GM19239 (cell line): ENCODE measurements at places on chromosomes 1 and 21.

DNA sequence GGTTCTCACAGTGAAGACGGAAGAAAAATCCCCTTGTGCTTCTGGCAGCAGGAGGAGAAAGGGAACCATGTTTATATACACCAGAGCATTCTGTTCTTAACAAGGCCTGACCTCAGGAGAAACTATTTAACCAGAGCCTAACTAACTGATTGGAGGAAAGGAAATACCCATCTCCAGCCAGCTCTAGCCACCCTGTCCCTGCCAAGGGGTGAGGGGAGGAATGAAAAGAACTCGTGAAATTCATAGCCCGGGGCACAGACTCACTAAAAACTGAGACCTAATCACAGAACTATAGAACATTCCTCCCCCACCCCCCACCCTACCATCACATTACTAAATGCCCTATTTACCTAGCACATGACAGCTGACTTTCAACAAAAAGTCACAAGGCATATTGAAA, 65.0 kb downstream of the KCNH1 start:
- DNase-seq = no peak

DNA sequence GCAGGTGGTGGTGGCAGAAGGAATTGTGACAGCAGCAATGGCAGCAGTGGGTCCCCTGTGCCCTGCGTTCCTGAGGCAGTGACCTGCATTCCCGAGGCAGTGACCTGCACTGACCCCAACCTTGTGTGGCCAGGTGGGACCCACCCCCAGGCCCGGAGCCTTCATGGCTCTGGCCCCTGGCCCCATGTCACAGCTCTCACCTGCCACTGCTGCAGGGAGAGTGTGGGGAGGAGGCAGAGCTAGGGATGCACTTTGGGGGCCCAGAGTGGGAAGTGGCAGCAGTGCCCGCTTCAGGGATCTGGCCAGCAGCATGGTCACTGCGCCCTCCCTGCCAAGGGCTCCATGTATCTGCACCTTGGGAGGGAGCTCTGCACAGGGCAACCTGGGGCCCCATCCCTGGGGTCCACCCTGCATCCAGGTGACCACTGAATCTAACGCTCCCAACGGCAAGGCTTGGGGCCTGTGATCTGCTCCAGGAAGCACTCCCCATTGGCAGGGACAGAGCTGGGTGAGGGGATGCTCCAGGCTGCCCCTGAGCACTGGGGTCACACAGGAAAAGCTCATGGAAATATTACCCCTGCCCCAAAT, 618.6 kb downstream of the RWDD3 start:
- DNase-seq = no peak

GRCh38 chr1:154627257-154628120, 19.5 kb upstream of the ADAR start:
- peak; percentile 69 for DNase-seq

- DNase-seq = no peak
Measured at GRCh38 chr1:27416387-27417111, 24.1 kb downstream of the GPR3 start.

GRCh38 chr1:197200272-197200899, 53.9 kb upstream of the ASPM start:
- DNase-seq = no peak

DNA sequence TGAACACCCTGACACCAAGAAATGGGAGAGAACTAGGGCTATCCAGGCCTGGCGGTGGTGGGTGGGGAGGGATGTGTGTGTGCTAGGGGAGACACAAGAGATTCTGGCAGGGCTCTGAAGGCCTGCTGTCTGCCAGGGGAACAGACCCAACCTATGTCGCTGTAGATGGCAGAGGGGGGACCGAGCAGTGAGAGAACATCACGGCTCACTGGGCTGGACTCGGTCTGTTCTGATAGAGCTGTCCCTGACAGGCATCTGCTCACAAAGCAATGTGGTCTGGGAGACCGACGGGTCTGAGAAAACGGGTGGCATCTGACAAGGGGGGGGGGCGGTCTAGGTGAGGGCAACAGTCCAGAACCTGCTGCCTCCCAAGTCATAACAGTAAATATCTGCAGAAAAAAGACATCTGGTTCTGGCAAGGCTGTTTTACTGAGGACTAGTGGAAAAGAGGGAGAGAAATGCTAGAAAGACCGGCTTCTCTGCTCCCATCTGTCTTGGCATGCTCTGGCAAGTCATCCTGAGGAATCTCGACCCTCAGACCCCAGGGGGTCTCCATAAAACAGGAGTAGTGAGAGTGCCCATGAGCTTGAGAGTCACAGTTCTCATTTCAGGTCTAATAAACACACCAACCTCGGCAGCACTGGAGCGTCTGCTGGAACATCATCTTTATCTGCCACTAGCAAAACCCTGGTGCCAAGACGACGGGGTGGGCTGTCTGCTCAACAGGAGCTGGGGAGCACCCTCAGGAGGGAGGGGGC, 36.5 kb downstream of the SLC66A1 start:
- DNase-seq = no peak

- DNase-seq = no peak
Measured at GRCh38 chr1:160741092-160741501, 2.0 kb downstream of the SLAMF7 start.

GRCh38 chr1:23611601-23612327, 52.5 kb upstream of the ID3 start:
- no peak for DNase-seq

GRCh38 chr1:107228704-107229371, 88.0 kb downstream of the NTNG1 start:
- DNase-seq = no peak

- no peak for DNase-seq
Measured at GRCh38 chr1:202791077-202791747, 17.0 kb downstream of the KDM5B start.

GRCh38 chr1:185539277-185539943, 194.8 kb upstream of the HMCN1 start:
- DNase-seq = no peak

DNA sequence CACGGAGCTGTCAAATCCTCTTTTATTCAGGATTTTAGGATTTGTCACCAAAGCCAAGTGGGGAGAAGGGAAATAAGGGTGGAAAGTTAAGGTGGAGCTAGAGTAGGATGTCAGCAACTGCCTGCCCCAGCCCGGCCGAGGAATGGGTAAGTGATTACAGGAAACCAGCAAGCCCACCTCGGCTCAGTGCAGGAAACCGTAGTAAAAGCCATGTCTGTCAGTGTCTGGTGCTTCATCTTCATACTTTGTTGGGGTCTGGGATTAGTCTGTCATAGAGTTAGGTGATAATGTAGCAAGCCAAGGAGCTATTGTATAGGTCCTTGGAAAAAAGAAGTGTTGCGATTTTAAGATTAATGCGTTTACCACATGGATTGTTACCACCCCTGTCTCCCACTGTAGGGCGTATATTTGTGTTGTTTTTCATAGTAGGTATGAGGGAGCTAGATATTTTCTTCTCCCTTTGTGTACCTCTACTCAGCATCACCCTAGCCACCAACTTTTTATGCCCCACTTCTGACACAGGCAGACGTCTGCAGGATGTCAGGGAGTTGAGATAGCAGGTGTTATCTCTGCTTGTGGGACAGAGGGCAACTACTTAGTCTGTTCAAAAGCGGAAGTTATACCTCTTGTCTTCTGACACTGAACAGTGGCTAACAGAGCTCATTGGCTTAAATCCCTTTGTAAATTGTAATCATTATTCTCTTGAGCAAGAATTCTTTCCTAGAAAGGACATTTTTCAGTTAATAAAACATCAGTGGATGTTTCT, 253.7 kb downstream of the HHAT start:
- no peak for DNase-seq

DNA sequence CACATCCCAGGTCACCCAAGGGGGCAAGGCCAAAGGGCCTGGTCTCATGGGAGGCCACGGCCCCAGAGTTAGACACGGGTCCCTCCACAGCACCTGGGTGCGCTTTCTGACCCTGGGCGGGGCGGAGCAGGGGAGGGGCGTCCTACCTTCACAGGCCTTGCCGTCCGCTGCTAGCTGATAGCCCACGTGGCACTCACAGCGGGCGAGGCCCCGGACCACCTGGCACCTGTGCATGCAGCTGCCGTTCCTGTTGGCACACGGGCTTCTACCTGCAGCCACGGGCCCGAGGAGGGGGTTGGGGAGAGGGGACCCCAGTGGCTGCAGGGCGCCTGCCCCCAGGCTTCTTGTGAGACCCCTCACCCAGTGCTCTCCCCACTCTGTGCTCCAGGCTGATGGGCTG, 59.9 kb downstream of the ARHGEF16 start:
- DNase-seq = no peak

DNA sequence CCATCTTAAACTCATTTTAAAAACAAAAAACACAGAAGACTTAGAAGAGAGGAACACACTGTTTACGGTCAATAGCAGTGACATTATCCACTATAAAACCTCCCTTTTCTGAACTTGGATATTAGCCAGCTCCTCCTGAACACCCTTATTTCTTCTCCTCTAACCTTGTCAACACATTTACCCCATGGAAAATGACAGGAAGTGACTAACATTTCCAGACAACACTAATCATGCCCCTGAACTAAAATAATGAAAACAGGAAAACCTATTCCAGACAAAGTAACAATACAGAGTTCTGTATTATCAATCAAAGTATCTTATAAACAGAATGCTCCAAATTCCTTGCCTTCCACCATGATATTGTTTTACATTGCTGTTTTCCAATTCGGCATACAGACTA, 45.3 kb downstream of the PALMD start:
- no peak for DNase-seq

GRCh38 chr1:203104789-203105390, 19.1 kb upstream of the MYOG start:
- DNase-seq = no peak

GRCh38 chr1:7690076-7690475, 81.0 kb upstream of the VAMP3 start:
- DNase-seq = no peak

GRCh38 chr1:222843469-222844410, 28.9 kb downstream of the DISP1 start:
- DNase-seq = no peak

- no peak for DNase-seq
Measured at GRCh38 chr1:53691326-53691725, 47.6 kb downstream of the GLIS1 start.
